Activated T-cell treated with anti-CD3 and anti-CD28 coated beads, Interleukin-2, amount 50 U/mL, for 4 hours (primary cell): ENCODE measurements at places on chromosomes 13 and 19. TPM values are rescaled to one million over a fixed set of nuclear protein-coding genes. Genes with fewer than 3 reads are reported as not detected.

The FIZ1 gene
- 34.4 TPM for total RNA-seq

The LILRB1 gene
- total RNA-seq, result 1.1 TPM

- DNase-seq, result no peak
Measured at GRCh38 chr13:20823071-20823470, 49.3 kb upstream of the EEF1AKMT1 start.

DNA sequence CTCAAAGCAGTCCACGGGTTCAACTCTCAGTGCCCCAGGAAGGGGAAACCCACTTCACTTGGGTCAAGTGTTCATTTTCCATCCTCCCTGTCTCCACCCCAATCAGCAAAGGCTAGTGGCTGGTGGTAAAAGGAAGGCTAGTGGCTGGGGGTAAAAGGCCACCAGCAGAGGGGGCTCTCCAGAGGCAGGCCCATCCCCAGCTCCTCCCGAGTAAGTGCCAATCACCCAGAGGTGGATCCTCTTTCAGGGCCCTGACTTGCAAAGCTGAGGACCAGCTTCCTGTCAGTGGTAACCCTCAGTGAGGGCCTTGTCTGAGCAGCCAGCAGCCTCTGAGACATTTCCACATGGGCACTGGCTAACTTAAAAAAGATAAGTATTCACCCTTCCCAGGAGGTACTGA is 22.0 kb upstream of the TPT1 start:
- DNase-seq, result no peak

The TMEM255B gene
- 1.1 TPM for total RNA-seq
